ENCODE measurements at places on chromosomes 4 and X. TPM values are rescaled to one million over a fixed set of nuclear protein-coding genes. Genes with fewer than 3 reads are reported as not detected.
A peak's percentile ranks its signal among the peaks of the same experiment; 100 is the strongest.

Gene EXOC1
- 37.4 TPM for total RNA-seq

DNA sequence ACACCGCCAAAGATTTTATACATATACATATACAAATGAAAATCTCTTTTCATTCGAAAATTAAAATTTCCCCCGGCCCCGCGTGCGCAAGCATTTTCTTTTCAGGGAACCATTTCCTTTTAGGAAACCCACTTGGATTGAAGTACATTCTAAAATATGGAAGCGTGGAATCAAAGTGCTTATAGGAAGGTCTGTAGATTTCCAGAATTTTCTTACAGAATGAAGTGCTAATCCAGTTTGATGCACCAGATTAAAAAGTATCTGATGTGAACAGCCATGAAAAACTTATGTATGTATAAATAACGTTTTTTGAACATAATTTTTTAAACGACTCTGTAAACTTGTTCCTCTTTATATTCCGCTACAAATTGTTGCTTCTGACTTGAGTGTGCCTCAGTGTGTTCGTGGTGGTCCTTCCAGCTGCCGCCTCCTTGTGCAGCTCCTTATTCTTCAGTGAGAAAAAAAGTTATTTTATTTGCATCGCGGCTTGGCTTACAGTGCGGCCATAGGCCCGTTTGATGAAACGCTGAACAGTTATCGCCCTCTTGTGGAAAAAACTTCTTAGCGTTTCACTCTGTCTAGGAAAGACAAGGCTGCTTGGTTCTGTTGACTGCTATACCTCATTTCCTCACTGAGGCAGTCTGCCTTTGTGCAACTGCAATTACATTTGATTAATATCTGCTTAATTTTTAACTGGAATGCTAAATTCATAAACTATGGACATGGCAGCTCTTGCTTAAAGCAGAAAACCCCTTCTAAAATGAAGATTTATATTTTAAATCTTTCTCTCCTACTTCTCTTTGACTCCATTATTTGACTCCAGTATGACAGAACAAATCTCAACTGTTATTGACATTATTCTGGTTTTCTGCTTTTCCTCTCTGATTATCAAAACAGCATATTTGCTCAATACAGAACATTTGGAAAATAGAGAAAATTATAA lies 4.7 kb upstream of the NKX6-1 start:
- peak; percentile 78 for DNase-seq

Gene ANTXR2
- total RNA-seq: 43.9 TPM

Gene ABCG2
- not detected for total RNA-seq

All from PC-3 (cell line).